ENCODE measurements at places on chromosomes 3 and 15. TPM values are rescaled to one million over a fixed set of nuclear protein-coding genes. Genes with fewer than 3 reads are reported as not detected.

DNA sequence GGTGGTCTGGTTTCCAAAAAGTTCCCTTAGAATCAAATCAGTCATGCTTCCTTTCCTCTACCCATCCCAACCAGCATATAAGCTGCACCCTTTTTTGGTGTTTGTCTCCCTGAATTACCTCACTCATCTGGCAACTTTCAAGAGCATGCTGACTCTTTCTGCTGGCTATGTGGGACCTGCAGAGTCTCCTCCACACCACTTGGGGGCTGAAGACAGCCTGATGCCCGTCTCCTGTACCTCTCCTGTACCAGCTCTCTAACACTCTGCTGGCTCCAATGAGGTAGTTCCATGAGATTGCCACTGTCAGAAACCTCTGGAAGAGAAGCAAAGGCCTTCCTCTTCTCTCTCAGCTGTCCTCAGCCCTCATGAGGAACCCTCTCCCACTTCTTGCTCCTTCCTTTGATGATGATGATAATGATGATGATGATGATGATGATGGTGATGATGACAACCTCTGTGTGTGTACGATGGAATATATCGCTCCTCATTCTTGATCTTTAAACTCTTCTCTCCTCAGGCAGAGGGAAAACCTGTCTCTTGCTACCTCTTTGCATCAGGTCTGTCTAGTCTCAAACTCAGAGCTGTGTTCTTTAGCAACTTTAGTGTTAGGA lies 257.5 kb downstream of the ZNF621 start:
- DNase-seq, result no peak
- H3K36me3 ChIP-seq, result no peaks in the 10 kb centered on the region
- H3K4me3 ChIP-seq, result no peak overlapping the region
- H3K27ac ChIP-seq, result no peak overlapping the region

DNA sequence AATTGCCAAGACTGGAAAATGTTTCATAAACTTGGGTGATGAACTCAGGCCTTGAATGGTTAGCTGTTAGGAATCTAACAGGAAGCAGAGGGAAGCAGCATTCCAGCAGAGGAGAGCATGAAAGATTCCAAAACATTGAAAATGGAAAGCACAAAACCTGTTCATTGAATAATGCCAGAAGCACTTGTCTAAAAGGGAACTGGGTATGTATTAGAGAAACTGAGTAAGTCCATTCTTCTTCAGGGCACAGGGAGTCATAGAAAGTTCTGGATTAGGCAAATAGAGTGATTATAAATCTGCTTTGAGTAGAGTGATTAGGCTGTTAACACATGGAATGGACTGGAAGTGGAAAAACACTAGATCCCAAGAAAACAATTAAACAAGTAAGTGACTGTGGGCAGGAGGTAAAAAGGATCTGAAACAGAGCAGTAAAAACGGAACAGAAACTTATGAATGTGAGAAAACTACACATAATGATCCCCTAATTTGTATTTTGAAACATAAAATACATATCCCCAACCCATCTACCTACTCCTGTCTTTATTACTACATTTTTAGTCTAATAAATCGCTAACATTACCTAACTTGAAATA lies 343.4 kb downstream of the TBC1D5 start:
- DNase-seq, result no peak
- H3K4me1 ChIP-seq, result no peaks in the 10 kb centered on the region
- H3K27me3 ChIP-seq, result no peaks in the 10 kb centered on the region
- H3K36me3 ChIP-seq, result peaks cover 25% of the 10 kb centered on the region
- no peak overlapping the region for H3K4me3 ChIP-seq

- H3K4me3 ChIP-seq, result no peak overlapping the region
- no peak for DNase-seq
- H3K36me3 ChIP-seq, result no peaks in the 10 kb centered on the region
- no peaks in the 10 kb centered on the region for H3K27me3 ChIP-seq
- H3K27ac ChIP-seq, result no peak overlapping the region
- H3K4me1 ChIP-seq, result no peaks in the 10 kb centered on the region
Measured at GRCh38 chr15:61621146-61621545, 392.0 kb upstream of the RORA start.

- no peaks in the 10 kb centered on the region for H3K4me1 ChIP-seq
- H3K4me3 ChIP-seq, result no peak overlapping the region
- H3K27ac ChIP-seq, result no peak overlapping the region
- no peak for DNase-seq
Measured at GRCh38 chr3:185726254-185726967, 98.4 kb downstream of the IGF2BP2 start.

The TM4SF18 gene
- total RNA-seq, result 3.0 TPM
